Neural crest cell (in vitro differentiated cells): ENCODE measurements at places on chromosomes 1 and 21.

DNA sequence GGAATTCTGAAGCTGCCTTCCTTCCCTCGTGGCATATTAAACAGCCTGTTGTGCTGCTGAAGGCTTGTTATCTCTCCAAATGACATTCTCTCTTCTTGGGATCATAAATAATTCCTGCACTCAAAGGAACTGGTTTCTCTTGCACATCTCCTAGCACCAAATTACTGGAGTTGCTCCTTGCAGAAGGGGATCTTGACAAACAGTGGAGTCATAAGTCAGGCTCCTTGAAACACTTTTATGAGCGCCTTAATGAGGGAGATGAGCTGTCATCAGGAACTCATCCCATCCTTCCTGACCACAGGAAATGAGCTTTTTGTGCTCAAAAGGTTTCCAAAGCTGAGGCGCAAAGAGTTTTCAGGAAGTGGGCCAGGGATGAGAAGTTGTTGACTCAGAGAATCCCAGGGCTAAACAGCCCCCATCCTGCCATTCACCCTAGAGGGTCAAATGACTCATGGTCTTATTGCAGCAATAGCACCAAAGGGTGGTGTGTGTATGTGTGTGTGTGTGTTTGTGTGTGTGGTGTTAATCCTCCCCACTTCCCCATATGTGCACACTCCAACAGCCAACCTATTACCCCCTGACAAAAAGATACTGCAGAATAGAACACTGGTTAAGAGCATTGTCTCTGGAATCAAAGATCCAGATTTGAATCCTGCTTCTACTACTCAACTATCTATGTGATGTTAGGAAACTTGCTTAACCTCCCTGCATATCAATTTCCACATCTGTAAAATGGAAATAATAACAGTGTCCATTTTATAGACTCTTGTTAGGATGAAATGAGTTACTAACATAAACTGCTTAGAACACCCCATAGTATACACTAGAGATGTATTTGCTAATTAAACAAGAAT, 2.8 kb upstream of the PHC2 start:
- H3K4me3 ChIP-seq: peak overlapping the region; percentile 24
- H3K27ac ChIP-seq: no peak overlapping the region
- no peaks in the 10 kb centered on the region for H3K36me3 ChIP-seq
- H3K27me3 ChIP-seq: no peaks in the 10 kb centered on the region
- H3K4me1 ChIP-seq: peaks cover 34% of the 10 kb centered on the region

- no peaks in the 10 kb centered on the region for H3K27me3 ChIP-seq
- no peaks in the 10 kb centered on the region for H3K36me3 ChIP-seq
- H3K4me3 ChIP-seq: no peak overlapping the region
Measured at GRCh38 chr1:77540501-77541161, 141.8 kb downstream of the ZZZ3 start.

DNA sequence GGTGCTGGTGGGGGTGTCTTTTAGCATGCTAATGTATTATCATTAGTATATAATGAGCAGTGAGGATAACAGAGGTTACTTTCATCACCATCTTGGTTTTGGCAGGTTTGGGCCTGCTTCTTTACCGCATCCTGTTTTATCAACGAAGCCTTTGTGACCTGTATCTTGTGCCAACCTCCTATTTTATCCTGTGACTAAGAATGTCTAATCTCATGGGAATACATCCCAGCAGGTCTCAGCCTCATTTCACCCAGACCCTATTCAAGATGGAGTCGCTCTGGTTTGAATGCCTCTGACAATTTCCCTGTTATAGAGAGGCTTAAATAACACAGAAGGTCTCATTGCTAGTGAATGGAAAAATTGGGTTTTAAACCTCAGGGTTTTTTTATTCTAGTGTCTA, 300.8 kb upstream of the PROX1 start:
- DNase-seq: no peak
- H3K27me3 ChIP-seq: no peaks in the 10 kb centered on the region
- H3K4me3 ChIP-seq: no peak overlapping the region

DNA sequence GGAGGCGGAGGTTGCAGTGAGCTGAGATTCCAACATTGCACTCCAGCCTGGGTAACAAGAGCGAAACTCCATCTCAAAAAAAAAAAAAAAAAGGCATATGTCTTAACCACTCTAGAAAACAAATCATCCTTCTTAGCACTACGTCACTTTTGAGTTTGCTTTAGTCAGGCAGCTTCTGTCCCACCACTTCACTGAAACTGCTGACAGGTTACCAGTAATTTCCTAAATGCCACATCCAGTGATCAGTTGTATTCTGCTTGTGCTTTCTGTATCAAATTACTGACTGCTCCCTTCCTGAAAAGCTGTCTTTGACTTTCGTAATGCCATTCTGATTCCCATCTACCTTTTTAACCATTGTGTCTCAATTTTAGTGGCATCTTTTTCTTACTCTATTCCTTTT, 21.7 kb downstream of the RCOR3 start:
- no peak for DNase-seq
- no peaks in the 10 kb centered on the region for H3K27me3 ChIP-seq
- H3K4me1 ChIP-seq: no peaks in the 10 kb centered on the region
- H3K36me3 ChIP-seq: peaks cover 4% of the 10 kb centered on the region
- no peak overlapping the region for H3K27ac ChIP-seq
- H3K4me3 ChIP-seq: no peak overlapping the region

GRCh38 chr1:247906504-247907047, 11.2 kb downstream of the OR2W3 start:
- no peaks in the 10 kb centered on the region for H3K27me3 ChIP-seq
- no peak overlapping the region for H3K4me3 ChIP-seq
- DNase-seq: no peak
- no peak overlapping the region for H3K27ac ChIP-seq
- peaks cover 4% of the 10 kb centered on the region for H3K36me3 ChIP-seq
- no peaks in the 10 kb centered on the region for H3K4me1 ChIP-seq

GRCh38 chr21:17435565-17436543, 77.0 kb upstream of the CXADR start:
- no peaks in the 10 kb centered on the region for H3K36me3 ChIP-seq
- H3K4me3 ChIP-seq: no peak overlapping the region
- no peaks in the 10 kb centered on the region for H3K27me3 ChIP-seq
- peaks cover 35% of the 10 kb centered on the region for H3K4me1 ChIP-seq

GRCh38 chr21:29658177-29658933, 281.4 kb downstream of the GRIK1 start:
- H3K4me1 ChIP-seq: peaks cover 5% of the 10 kb centered on the region
- peaks cover 2% of the 10 kb centered on the region for H3K36me3 ChIP-seq
- no peak overlapping the region for H3K4me3 ChIP-seq
- H3K27me3 ChIP-seq: no peaks in the 10 kb centered on the region
- no peak for DNase-seq
